ENCODE measurements at places on chromosomes 1 and 21. TPM values are rescaled to one million over a fixed set of nuclear protein-coding genes. Genes with fewer than 3 reads are reported as not detected.

The SDC3 gene
- 0.49 TPM for total RNA-seq

The NEK2 gene
- 62.3 TPM for total RNA-seq

The FCRL4 gene
- not detected for total RNA-seq

GRCh38 chr1:213251972-213252371, 200.9 kb downstream of the RPS6KC1 start:
- no peak overlapping the region for H3K4me3 ChIP-seq
- H3K4me1 ChIP-seq: no peaks in the 10 kb centered on the region
- no peak for DNase-seq
- H3K36me3 ChIP-seq: peaks cover 4% of the 10 kb centered on the region
- H3K27me3 ChIP-seq: no peaks in the 10 kb centered on the region
- no peak overlapping the region for H3K27ac ChIP-seq

DNA sequence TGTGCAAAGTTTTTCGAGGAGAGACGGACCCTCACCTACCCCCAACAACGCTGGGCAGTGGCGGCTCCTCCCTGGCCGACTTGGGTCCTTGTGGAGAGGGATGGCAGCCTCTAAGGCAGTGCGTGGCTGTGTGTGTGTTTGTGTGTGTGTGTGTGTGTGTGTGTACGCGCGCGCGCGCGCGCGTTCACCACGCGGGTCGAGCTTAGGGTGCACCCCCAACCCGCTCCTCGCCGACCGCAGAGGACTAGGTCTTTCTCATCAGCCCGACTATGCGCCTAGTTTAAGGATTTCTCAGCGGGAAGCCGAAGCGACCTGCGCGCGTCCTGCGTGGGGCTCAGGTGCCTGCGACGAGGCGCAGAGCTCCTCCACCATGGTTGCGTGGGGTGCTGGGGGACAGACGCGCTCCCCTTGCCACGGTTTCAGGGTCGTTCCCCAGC, 940 bp downstream of the SOX13 start:
- H3K36me3 ChIP-seq: no peaks in the 10 kb centered on the region
- DNase-seq: no peak
- peak overlapping the region; percentile 60 for H3K4me3 ChIP-seq
- no peak overlapping the region for H3K27ac ChIP-seq

DNA sequence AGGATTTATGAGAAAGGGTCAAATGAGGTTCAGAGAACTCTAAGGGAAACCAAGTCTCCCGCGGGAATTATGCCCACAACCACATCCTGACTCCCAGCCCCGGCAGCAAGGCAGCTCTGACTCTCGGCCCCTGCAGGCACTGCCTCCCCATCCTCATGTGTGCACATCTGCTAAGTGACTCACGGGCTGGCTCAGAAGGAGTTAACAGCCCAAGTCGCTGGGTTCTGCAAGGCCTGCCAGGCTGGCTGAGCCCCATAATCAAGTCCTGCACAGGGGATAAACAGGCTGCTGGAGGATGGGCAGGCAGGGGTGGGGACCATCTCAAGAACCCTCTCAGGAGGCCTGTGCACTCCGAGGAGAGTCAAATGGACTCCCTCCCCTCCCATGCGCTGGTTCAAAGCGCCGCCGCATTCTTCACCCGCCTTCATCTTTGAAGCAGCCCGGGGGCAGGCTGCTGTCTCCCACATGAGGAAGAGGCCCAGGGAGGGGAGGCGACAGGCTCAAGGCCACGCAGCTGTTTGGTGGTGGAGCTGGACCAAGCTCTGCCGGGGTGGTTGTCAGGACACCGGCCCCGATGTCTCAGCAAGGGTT, 344.3 kb downstream of the MATN1 start:
- H3K27ac ChIP-seq: no peak overlapping the region
- H3K27me3 ChIP-seq: peaks cover 5% of the 10 kb centered on the region
- H3K36me3 ChIP-seq: no peaks in the 10 kb centered on the region
- no peaks in the 10 kb centered on the region for H3K4me1 ChIP-seq
- peak; percentile 3 for DNase-seq

- H3K4me1 ChIP-seq: peaks cover 48% of the 10 kb centered on the region
- DNase-seq: peak; percentile 46
- H3K36me3 ChIP-seq: peaks cover 11% of the 10 kb centered on the region
- H3K27me3 ChIP-seq: no peaks in the 10 kb centered on the region
- peak overlapping the region; percentile 39 for H3K27ac ChIP-seq
Measured at GRCh38 chr1:23108918-23109533, 59.6 kb downstream of the LUZP1 start.

- H3K27ac ChIP-seq: no peak overlapping the region
- H3K36me3 ChIP-seq: no peaks in the 10 kb centered on the region
- DNase-seq: no peak
- H3K4me1 ChIP-seq: no peaks in the 10 kb centered on the region
- no peak overlapping the region for H3K4me3 ChIP-seq
Measured at GRCh38 chr1:56838759-56839158, 15.8 kb upstream of the C8A start.

DNA sequence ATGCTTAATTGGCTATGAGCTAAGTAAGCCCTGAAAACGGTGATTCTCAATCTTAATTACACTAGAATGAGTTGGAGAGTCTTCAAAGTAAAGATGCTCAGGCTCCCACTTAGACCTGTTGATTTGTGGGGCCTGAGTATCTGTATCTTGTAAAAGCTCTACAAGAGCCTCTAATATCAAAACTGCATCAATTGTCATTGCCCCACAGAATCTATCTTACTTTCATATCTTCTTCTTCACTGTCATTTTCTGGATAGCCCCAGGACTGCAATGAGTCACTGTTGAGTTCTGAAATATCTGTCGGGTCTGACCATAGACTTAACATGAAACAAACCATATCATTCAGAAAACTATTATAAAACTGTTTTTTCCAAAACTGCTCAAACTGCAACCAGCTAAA, 102.8 kb upstream of the SERTAD4 start:
- H3K4me3 ChIP-seq: no peak overlapping the region
- no peaks in the 10 kb centered on the region for H3K36me3 ChIP-seq
- no peak overlapping the region for H3K27ac ChIP-seq
- no peaks in the 10 kb centered on the region for H3K4me1 ChIP-seq

Data from activated naive CD4-positive, alpha-beta T cell treated with anti-CD3 and anti-CD28 coated beads for 36 hours (primary cell).